Activated naive CD4-positive, alpha-beta T cell treated with anti-CD3 and anti-CD28 coated beads for 36 hours (primary cell): ENCODE measurements at places on chromosomes 5 and 9. TPM values are rescaled to one million over a fixed set of nuclear protein-coding genes. Genes with fewer than 3 reads are reported as not detected.

GRCh38 chr5:143435210-143435657 is 31.7 kb upstream of the NR3C1 start:
- peak; percentile 61 for DNase-seq

PALM2AKAP2 gene
- total RNA-seq: 2.4 TPM

DNA sequence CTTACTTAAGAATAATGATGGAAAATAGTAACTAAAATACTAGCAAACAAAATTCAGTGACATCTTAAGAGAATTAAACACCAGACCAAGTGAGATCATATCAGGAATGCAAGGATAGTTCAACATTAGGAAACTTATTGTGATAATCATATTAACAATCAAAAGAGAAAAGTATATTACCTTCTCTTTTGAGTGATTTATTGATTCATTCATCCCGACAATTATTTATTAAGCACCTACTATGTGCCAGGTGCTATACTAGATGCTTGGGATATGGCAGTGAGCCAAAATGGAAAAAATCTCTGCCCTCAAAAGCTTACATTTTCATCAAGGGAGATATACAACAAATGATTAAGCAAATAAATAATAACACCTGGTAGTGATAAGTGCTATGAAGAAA is 23.7 kb upstream of the PURA start:
- no peak for DNase-seq

- no peak for DNase-seq
These were observed 1065.4 kb downstream of the TAF11L14 start for GRCh38 chr5:18699681-18700080.

- no peak for DNase-seq
These were observed 35.3 kb upstream of the SMARCA2 start for GRCh38 chr9:1979741-1980367.

DNA sequence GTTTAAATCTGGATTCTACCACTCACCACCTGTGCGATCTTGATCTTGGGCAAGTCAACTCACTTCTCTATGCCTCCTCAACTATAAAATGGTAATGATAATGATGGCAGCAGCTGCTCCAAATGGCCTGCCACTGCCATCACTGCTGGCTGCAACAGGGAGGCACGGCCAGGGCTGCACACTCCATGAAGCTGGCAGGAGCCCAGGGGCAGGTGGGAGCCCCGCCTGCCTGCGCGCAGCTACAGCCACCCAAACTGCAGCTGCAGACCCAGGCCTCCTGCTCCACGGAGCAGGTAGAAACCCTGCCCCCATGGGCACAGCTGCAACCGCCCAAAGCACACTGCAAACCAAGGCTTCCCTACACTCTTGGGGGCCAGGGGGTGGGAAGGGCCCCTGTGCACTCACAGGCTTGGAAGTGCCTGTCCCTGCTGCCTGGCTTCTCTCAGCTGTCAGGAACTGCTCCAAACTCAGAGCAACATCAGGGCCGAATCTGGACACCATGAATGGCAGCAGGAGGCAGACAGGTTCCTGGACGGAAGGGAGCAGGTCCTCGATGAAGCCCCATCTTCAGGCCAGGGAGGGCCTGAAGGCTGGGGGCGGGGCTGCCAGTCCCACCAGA is 57.6 kb downstream of the PRELID2 start:
- no peak for DNase-seq

- no peak for DNase-seq
These were observed 156.4 kb upstream of the RASEF start for GRCh38 chr9:83219154-83219923.

DNA sequence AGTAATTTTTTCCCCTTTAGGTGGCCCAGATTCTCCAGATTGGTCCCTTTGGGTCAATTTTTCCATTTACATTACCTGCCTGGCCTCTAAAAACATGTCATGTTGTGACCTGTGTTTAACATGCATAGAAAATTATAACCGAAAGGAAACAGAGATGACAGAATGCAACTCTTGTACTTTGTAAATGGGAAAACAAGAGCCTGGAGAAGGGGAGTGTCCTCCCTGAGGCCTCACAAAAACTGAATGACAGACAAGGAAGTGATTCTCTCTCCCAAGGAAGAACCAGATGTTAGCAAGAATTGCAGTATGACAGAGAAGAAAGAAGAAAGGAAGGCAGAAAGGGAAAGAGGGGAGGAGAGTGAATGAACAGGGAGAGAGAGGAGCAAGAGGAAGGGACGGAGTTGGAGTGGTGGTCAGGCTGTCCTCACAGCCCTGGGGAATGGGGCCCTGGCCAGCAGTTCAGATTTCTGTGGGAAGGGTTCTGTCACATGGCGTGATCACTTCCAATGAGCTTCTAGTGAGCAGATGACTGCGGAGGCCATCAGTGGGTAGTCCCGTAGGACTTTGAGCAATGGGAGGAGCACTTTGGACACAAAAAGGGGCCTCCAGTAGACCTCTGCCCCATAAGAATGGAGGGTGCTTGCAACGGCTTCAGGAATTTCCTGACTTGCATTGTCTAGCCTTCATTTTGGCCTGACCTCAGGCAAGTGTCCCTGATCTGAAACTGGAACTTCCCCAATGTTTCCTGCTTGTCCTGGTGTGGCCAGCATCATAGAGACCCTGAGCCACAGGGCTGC is 31.6 kb downstream of the ABLIM3 start:
- no peak for DNase-seq

GRCh38 chr5:157390551-157391297 is 69.3 kb upstream of the NIPAL4 start:
- DNase-seq: peak; percentile 84
